Heart right ventricle (tissue), 16 donors: ENCODE measurements at places on chromosomes 3 and 15. TPM values are rescaled to one million over a fixed set of nuclear protein-coding genes. Genes with fewer than 3 reads are reported as not detected.

DNA sequence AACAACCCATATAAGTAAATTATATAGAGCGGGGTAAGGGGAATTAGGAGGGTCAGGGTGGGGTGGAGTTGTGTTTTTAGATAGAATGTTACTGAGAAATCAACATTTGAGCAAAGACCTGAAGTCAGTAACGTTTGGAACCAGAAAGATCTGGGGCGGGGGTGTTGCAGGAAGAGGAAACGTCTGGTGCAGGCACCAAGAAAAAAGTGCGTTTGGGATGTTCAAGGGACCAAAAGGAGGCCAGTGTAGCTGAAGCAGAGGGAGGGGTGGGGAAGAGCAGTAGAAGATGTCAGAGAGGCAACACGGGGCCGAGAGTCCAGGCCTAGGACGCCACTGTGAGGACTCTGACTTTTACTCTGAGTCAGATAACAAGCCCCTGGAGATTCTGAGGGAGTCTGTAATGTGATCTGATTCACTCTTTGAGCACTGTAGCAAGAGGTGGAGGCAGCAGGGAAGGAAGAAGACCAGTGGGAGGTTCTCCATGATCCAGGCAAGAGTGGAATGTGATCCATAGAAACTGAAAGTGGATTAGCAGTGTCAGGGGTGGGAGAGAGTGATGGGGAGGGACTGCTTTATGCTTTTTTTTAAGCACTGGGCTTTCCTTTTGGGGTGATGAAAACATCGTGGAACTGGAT lies 179.3 kb upstream of the CHRM5 start:
- DNase-seq, result no peak

DNA sequence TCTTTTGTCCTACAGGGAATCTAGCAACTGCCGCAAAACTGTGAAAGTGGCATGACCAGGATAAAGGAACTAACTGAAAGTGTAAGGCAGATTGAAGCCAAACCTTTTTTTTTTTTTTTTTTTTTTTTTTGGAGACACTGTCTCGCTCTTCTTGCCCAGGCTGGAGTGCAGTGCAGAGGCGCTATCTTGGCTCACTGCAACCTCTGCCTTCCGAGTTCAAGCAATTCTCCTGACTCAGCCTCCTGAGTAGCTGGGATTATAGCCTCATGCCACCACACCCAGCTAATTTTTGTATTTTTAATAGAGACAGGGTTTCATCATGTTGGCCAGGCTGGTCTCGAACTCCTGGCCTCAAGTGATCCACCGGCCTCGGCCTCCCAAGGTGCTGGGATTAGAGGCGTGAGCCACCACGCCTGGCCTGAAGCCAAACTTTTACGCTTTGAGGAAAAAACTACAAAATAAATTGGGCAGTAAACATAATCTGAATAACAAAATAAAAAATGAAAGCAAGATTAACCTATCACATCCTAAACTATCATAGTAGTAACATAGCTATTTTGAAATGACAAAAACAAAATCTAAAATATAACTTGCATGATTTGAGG lies 9.7 kb downstream of the SLTM start:
- DNase-seq, result no peak

DNA sequence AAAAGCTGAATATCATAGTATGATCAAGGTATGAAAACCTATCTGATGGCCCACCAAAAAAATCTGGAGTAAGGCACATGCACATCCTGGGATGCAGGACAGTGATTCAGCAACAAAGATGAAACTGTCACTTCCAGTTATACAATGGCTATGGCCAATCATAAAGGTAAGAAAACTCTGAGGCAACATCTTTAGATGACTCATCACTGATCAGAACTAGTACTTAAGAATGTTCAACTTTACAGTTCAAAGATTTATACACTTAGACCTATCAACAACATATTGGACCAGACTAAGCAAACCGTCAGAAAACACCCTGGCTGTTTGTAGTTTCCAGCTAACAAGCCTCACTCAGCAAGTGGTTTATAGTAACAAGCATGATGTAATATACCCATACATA lies 21.3 kb upstream of the PLCH1 start:
- no peak for DNase-seq

- no peak for DNase-seq
These were observed 103.9 kb downstream of the RARB start for GRCh38 chr3:25531971-25532370.

- DNase-seq, result no peak
These were observed 62.5 kb upstream of the ANKRD28 start for GRCh38 chr3:15860014-15860934.

DNA sequence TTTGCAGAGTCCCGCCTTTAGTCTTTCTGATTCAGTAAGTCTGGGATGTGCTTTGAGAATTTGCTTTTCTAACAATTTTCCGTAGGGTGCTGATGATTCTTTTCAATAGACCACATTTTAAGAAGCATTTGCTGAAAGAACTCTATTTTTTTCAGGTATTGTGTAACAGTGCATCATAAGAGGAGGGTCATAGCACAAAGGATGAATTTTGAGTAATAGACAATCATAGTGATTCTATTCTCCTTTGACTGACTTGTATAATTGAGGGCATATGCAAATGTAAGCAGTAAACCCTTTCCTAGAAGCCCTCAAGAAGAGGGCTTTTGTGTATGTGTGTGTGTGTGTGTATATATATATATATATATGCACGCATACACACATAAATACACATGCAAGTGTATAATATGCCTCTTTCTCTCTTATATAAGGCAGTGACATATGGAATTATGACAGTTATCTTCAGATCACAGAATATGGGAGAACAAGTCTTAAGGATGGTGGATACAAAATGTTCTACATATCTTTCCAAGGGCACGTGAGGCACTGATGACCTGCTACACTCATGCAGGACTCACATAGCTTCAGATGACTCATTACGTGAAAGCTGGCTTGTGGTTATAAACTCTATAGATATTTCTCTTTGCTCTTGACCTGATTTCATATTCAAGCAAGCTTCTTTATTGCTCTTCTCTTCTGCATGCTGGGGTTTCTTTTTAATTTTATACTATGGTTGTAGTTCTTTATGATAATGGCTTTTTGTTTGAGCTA lies 6.5 kb upstream of the PLSCR1 start:
- DNase-seq, result no peak

DNA sequence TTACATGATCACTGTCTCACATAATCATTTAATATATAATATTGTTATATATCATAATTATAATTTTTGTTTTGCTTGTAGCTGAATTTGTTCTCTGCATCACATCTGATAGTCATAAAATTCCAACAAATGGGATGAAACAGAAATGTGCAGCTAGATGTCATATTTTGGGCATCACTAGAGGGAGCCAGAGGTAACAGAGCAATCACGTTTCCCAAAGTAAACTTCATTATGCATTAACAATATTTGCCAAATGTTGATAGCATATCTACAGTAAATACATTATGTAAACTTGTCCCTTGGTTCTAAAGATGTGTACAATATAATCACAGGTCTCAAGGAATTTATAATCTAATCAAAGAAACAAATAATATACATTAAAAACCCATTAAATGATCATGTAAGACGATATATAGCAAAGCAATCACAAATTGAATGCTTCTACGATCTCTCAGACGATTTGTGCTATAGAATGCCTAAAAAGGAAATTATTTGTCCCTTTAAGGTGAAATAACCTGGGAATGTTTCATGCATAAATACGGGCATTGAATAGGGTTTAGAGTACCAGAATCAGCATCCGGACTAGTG lies 234.2 kb upstream of the MCTP2 start:
- no peak for DNase-seq

DNA sequence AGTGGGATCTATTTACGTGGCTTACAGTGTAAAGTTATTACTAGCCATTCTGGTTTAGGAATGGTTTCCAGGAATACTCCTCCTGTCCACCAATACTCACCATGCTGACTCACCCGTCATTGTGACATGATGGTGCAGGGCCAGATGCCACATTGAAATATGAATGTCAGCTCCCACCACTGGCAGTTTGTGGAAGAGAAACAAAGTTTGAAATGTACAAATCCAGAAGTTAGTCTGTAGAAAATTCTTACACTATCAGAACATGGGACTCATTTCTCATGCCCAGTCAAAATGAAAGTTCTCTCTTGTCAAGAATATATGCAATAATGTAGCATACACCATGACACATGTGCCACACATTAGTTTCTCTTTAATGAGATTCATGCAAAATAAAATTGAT lies 14.4 kb upstream of the TSPAN3 start:
- no peak for DNase-seq

DNA sequence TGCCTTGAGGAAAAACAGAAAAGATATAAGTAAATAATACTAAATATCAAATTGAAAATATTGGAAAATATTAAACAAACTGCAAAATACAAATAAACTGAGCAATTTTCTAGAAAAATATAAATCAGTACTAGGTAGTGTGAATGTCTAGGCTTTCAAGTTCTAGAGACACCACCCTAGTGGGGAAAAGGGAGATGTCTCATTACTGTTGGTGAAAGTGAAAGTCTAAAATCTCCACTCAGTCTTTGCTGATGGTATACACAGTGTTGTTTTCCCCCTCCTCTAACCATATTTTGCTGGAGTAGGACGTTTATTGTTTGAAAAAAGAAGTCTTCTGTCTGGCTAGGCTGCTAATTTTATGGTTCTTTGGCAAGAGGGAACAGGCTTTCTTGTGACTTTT lies 1368.9 kb downstream of the OTOL1 start:
- no peak for DNase-seq

Gene LINGO1
- polyA plus RNA-seq, result 1.3 TPM

GRCh38 chr3:115099986-115100571 lies 47.0 kb downstream of the ZBTB20 start:
- peak; percentile 41 for DNase-seq

Gene NPAP1
- polyA plus RNA-seq, result under 0.01 TPM

Gene MOBP
- not detected for polyA plus RNA-seq

- DNase-seq, result no peak
These were observed 29.4 kb upstream of the SLC6A11 start for GRCh38 chr3:10786640-10787039.

GRCh38 chr3:124926426-124927101 lies 8.0 kb downstream of the MUC13 start:
- DNase-seq, result no peak

- DNase-seq, result no peak
These were observed 127.2 kb downstream of the CD47 start for GRCh38 chr3:107963581-107963980.

Gene MUC4
- 0.01 TPM for polyA plus RNA-seq

DNA sequence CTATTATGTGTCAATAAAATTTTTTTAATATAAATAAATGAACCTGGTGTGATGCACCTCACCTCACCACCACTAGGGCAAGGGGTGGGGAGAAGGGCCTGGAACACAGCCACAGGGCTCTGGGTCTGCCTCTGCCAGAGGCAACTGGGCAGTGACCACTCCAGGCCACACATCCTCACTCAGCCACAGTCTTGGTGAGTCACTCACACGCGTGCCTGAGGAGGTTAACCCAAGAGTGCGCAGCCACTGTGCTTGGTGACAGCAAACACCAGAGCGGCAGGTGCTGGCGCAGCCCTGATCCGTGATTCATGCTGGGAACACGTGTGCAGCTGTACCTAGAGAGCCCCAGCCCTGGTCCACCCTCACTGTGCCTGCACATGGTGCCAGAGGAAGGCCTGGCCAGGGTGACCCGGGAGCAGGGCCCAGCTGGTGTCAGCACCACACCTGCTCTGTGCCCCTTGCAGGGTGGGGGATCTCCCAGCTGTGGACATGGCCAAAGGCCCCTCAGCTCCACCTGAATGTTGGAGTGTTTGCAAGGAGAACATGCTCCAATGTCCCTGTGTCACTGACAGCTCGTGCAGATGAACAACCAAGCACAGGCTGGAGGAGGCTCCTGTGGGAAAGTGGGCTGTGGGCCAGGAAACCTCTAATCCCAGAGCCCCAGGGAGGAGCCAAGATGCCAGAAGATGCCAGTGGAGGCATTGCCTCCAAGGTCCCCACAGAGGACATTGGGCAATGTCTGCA lies 2.1 kb downstream of the SLC41A3 start:
- DNase-seq, result no peak

Gene CCDC80
- 19.8 TPM for polyA plus RNA-seq

Gene GPR176
- 1.7 TPM for polyA plus RNA-seq

- DNase-seq, result no peak
These were observed 4.3 kb downstream of the SIDT1 start for GRCh38 chr3:113536627-113537101.

DNA sequence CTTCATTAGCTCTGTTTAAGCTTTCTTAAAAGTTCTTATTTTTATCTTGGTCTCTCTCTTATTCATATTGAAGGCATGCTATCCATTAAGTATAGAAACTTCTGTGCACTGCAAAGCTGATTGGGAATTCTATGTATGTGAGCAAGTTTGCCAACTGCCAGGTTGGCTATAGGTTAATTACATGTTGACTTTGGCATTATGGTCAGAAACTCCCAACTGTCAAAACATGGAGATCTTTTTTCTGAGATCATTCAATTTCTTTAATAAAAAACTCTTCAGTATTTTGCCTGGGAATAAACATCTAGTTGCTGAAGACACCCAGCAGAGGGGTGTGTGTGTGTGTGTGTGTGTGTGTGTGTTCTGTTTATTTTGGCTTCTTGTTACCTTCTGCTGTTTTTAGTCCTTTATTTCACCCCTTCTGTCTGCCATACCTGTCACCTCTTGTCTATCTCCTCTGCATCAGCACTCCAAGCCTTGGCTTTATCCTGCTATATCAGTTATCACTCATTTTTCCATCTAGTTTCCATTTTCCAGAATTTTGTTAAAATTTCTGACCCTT lies 1.3 kb upstream of the ARL14 start:
- DNase-seq, result no peak

GRCh38 chr3:126407412-126408044 lies 12.8 kb downstream of the CFAP100 start:
- DNase-seq, result no peak

GRCh38 chr15:65175511-65175910 lies 9.6 kb downstream of the CLPX start:
- DNase-seq, result no peak

Gene HRG
- polyA plus RNA-seq, result not detected

Gene BNC1
- polyA plus RNA-seq, result 0.15 TPM

- DNase-seq, result peak; percentile 50
These were observed at the start of gene UBA7 for GRCh38 chr3:49813497-49814174. Gene UBA7 (minus strand): TSS chr3:49813953. CDS start chr3:49813787, 166 bp downstream.

DNA sequence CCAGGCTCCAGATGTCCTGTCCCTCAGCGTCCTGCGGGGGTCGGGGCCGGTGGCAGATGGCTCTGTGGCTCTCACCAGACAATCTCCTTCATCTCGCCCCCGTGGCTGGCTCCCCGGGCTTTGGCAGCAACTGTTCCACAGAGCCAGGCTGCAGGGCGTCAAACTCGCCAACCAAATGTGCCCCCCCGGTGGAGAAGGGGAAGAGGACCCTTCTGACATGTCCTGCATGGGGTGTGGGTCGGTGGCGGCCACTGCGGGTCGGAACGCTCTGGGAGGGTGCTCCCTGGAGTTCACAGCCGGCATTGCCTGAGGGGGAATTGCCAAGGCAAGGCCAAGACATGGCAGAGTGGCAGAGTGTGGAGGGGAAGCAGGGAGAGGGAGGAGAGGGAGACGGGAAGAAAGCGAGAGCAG lies 36.0 kb downstream of the BDH1 start:
- DNase-seq, result no peak

Gene CAND2
- polyA plus RNA-seq, result 9.2 TPM

Gene MORC1
- polyA plus RNA-seq, result not detected

DNA sequence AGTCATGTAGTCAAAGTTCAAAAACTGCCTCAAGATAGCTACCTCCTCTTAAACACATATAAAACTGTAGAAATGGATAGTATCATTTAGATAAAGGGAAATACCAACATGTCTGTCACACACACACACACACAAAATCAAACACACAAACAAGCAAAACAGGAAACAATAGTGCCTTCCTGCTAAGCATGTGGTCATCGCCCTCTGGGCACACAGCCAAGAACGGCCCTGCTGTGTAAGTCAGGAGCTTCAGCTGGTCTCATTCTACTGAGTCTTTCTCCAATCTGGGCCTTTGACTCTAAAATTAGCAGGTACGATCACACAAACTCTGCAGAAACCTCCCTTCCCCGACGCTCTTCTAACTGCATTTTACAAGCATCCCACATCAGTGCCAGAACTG lies 272.2 kb upstream of the CHRNA7 start:
- DNase-seq, result peak; percentile 64
